ENCODE measurements at places on chromosomes 2 and 18.

DNA sequence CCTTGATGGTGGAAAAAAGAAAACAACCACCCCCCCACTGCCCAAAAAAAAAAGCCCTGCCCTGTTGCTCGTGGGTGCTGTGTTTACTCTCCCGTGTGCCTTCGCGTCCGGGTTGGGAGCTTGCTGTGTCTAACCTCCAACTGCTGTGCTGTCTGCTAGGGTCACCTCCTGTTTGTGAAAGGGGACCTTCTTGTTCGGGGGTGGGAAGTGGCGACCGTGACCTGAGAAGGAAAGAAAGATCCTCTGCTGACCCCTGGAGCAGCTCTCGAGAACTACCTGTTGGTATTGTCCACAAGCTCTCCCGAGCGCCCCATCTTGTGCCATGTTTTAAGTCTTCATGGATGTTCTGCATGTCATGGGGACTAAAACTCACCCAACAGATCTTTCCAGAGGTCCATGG is 28.0 kb downstream of the MAL start:
- no peak for DNase-seq

GRCh38 chr2:21220930-21221329 is 97.2 kb downstream of the TDRD15 start:
- no peak for DNase-seq

- DNase-seq = peak; percentile 72
These were observed 156.8 kb downstream of the PAX3 start for GRCh38 chr2:222142027-222142426.

DNA sequence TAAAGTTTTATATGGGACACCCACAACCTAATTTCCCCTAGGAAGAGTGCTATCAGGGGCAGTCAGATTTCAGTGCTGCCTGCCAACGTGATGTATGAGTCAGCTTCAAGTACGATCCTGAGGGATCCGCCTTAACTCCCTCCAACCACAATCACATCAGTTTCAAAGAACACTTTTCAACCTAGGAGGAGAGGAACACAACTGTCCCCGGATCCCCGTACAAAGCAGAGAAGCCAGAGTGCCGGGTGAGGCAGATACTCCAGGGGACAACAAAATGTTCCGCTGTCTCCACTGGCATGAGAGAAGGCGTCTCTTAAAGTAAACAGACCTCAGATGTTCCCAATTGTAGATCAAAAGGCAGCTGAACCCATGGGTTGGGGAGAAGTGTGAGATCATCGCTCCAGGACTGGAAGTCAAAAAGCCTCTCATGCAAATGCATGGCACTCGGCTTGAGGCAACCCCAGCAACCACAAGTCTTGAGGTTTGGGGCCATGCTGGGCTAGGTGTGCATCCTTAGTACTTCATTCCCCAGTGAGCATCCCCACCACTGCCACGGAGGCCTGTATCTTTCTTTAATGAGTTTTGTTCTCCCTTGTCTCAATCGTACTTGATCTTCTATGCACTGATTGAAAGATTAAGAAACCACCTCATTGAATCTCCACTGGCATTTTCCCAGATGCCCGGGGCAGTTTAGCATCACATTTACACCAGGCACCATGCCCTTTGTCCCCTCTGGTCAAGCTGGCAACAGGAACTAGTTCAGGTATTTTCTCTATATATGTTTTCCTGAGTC is 91.0 kb upstream of the CCBE1 start:
- DNase-seq = peak; percentile 86

- DNase-seq = no peak
These were observed 51.3 kb downstream of the FMNL2 start for GRCh38 chr2:152386266-152386665.

DNA sequence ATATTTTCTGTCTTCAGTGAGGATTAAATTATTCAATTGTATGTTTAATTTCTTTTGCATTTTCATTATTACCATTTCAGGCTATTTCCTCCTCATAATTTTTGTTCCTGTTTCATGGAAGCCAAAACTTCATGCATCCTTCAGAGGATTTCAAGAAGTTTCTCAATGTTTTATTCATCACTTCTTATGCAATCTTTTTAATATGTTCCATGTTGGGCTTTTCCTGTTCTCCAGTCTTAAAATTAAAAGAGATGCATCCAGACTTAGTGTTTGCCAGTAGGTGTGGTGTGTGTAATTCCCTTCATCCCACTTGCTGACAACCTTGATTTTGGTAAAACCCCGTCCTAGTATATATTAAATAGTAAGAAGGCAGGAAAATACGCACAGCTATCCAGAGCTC is 190.0 kb downstream of the EN1 start:
- DNase-seq = no peak

GRCh38 chr18:48882379-48882778 is 68.4 kb downstream of the SMAD7 start:
- DNase-seq = no peak

- no peak for DNase-seq
These were observed 35.2 kb downstream of the STK39 start for GRCh38 chr2:168212167-168212566.

DNA sequence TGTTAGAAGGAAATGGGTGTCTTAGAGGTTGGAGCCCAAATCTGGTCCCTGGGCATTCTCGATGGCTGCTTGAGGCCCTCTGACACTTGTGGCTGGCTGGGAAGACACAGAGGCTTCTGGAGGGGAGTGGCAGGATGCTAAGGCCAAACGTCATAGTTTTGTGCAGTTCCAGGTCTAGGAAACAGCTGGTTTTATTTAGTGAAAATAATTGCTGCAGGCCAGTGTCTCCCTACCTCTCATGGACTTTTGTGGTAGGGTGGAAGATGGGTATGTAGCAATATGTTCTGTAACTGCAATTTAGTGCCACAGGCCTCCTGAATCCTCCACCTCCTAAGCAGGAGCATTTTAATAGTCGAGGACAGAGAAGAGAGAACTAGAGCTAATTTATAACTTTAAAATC is 32.2 kb upstream of the SPRED2 start:
- DNase-seq = peak; percentile 84

GRCh38 chr2:170929686-170930050 is 615 bp downstream of the GORASP2 start:
- peak; percentile 32 for DNase-seq

DNA sequence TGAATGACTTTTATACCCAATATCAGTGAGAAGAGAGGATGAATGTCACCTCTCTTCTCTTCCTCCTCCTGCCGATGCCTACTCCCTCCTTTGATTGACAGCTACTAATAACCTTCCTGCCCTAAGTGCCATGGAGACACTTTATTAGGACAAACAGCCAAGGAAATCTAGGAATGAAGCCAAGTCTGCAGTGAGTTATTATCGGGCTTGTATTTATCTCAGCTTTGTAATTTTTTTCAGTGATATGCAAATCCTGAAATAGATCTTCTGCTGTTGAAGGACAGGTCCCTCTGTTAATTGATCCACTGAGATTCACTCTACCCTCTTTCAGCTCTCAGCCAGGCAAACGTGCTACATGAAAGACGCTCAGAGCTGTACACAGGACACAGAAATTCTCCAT is 686.7 kb downstream of the TMEM182 start:
- DNase-seq = no peak

DNA sequence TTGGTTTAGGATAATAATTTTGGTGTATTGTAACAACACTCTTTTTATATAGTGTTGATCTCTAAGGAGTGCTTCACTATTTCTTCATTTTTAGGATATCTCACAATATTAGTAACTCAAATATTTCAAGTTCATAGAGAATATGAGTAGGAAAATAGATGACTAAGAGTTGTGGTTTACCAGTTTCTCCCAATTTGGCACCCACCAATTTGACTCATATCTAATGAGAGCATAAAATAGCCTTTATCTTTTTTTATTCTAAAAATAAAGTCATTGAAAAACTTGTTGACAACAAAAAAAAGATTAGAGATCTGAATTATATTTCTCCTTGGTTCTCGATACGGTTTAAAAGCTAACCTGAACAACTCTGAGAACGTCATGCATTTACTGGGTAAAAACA is 204.0 kb downstream of the PARD3B start:
- peak; percentile 18 for DNase-seq
